ENCODE measurements at places on chromosomes 2 and 18.

- no peak for DNase-seq
Measured at GRCh38 chr2:208545403-208546042, 138.9 kb downstream of the PTH2R start.

GRCh38 chr2:47076586-47077441, 78.3 kb downstream of the STPG4 start:
- peak; percentile 21 for DNase-seq

DNA sequence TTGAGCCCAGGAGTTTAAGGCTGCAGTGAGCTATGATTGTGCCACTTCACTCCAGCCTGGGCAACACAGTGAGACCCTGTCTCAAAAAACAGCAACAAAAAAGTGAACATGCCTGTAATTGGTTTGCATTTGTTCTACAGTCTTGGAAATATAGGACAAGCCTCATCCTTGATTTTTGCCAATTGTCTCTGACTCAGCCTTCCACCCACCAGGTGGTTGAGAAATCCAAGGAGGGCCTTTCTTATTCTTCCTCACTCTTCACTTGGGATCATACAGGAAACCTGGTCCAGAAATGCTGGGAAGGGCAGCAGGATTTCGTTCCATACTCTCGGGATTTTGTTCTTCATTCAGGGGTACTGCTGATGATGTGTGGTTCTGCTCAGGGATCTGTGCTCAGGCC, 94.6 kb downstream of the CDC42EP3 start:
- no peak for DNase-seq

DNA sequence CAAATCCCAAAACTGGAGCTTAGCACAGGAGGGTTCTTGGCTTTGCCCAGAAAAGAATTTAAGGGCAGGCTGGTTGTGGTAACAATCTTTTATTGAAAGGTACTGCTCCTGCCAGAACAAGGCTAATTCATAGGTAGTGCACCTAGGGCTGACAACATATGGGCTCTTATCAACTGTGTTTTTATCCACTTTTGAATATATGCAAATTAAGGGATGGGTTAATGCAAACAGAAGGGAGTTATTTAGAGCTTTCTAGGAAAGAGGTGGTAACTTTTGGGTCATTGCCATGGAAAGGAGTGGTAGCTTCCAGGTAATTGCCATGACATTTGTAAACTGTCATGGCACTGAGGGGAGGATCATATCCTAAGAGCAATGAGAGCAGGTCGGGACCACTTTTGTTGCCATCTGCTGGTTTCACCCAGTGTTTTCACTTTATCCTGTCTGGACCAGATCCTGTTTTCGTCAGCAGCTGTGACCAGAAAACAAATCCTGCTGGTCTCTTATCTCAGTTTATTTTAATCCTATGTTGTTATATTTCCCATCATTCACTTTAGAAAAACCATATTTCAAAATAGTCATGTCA, 981 bp downstream of the C2orf66 start:
- DNase-seq, result no peak

DNA sequence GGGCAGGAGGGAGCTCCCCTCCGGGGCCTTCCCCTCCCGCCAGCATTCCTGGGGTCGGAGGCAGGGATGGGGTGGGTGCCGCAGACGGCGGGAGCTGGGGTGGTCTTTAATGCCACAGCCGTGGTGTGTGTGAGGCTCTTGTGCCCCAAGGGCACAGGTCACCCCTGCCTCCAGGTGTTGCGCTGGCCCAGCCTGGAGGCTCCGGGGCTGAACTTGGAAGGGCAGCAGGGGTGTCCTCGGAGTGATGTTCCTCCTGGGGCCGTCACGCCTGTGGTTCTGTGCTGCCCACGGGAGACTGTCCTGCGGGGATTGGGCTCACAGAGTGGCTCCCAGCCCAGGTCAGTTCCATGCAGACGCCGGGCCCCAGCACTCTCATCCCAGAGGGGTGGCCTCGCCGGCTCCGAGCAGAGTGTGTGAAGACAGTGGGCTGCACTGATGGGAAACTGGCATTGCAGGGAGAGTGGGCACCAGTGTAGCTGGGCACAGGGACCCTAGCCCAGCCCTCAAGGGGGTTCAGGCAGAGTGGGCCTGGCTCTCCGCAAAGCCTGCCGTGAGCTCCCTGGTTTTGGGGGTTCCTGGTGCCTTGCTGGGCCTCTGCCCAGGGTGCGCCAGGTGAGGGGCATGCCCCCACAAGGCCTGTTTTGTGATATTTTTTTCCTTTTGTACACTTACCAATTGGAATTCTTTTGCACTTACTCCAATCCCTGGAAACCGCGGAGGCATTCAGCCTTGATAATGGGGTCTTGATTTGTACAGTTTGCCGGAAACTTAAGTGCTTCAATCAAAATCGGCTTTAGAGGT, 56.7 kb downstream of the NFATC1 start:
- DNase-seq, result no peak

- no peak for DNase-seq
Measured at GRCh38 chr2:147342329-147342728, 502.5 kb upstream of the ACVR2A start.
